ENCODE measurements at places on chromosomes 6 and 20.

- DNase-seq = peak; percentile 96
Measured at GRCh38 chr6:108947114-108947854, 99.1 kb downstream of the ARMC2 start.

- no peak for DNase-seq
Measured at GRCh38 chr6:37261198-37261597, 3.3 kb upstream of the TMEM217 start.

DNA sequence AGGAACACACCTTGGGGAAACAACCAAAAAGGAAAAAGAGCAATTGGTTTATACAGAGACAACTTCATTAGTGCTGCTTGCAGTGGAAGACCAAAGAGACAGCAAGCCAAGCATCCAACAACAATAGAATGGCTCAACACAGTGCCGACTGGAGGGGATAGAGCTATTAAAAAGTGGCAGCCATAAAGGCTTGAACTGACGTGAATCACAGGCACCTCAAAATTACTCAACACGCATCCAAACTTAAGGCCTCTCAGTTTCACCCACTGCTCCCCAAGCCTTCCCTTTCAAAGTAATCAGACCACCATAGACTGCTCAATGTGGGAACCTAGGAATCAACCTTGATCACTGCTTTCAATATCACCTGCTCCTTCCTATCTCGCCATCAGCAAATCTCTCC is 9.7 kb downstream of the TNFRSF21 start:
- no peak for DNase-seq

DNA sequence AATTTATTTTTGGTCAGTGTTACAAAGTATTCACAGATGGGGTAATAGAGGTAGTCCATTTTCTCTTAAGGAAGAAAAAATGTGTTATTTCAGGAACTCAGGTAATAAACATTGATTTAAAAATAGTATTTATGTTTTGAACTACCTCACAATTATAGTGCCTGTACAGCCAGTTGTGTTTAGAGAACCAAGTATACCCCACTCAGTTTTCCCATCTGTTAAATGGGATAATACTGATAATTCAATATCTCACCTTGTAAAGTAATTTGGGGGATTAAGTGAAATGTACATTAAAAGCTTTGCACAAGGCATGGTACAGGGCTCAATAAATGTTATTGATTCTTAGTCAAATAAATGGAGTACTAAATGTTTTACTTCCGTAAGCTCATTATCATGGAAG is 4.7 kb downstream of the ZNF451 start:
- no peak for DNase-seq

- DNase-seq = no peak
Measured at GRCh38 chr6:111738156-111738555, 132.5 kb upstream of the TRAF3IP2 start.

DNA sequence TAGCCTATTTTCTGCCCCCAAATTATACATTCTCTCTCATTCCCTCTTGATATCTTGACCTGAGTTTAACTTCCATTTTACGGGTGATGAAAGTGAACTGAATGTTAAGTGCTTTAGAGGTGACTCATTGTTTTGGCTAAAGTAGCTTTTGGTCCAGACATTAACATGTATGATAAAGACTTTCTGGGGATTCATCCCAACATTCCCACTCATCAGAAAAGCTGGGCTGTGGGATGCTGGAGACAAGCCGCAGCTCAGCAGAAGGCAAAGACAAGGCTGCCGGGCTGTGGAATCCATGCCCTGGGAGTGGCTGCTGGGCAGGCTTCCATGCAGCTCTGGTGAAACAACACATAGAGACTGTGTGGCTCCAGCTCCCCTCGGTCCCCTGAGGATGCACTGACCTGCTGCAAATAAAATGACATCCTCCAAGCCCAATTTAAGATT is 89.9 kb upstream of the SYNDIG1 start:
- DNase-seq = peak; percentile 17

DNA sequence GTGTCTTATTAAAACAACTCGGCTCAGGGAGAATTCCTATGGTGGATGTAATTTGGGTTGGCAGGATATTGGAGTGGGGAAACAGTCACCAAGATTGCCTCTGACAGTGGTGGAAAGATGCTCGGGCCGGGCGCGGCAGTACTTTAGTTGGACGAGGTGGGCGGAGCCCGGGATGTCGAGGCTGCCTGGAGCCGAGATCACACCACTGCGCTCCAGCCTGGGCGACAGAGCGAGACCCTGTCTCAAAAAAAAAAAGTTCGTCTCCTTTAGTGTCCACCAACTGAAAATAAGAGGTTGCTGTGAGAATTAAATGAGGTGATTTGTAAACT is 621 bp downstream of the NOL7 start:
- peak; percentile 49 for DNase-seq

DNA sequence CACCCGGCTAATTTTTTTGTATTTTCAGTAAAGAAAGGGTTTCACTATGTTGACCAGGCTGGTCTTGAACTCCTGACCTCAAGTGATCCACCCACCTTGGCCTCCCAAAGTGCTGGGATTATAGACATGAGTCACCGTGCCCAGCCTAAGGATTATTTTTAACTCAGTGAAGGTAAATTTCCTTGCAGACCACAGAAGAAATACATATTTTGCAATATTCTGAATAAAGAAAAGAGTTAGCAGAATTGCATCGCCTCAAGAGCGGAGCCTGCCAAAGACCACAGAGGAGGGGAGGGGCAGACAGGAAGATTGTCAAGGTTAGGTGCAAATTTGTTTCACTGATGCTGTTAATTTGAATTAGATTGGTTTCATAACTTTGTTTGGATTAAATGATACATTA is 47.4 kb downstream of the SOD2 start:
- DNase-seq = no peak

- DNase-seq = no peak
Measured at GRCh38 chr6:43982084-43982625, 145.1 kb downstream of the MRPL14 start.

GRCh38 chr20:5067877-5068645 is 51.7 kb downstream of the PCNA start:
- no peak for DNase-seq

DNA sequence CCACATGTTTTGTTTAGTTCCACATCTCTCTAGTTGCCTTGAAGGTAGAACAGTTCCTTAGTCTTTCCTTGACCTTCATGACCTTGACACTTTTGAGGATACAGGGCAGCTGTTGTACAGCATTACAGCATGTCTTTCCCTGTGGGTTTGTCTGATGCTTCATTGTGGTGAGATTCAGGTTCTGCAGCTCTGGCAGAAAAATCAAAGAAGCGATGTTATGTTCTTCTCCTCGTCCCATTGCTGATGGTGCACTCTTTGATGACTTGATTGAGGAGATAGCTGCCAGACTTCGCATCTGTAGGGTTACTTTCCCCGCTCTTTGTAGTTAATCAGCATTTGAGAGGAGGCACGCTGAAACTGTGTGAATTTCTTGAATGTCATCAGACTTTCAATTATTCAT is 12.0 kb downstream of the CEBPB start:
- DNase-seq = no peak

DNA sequence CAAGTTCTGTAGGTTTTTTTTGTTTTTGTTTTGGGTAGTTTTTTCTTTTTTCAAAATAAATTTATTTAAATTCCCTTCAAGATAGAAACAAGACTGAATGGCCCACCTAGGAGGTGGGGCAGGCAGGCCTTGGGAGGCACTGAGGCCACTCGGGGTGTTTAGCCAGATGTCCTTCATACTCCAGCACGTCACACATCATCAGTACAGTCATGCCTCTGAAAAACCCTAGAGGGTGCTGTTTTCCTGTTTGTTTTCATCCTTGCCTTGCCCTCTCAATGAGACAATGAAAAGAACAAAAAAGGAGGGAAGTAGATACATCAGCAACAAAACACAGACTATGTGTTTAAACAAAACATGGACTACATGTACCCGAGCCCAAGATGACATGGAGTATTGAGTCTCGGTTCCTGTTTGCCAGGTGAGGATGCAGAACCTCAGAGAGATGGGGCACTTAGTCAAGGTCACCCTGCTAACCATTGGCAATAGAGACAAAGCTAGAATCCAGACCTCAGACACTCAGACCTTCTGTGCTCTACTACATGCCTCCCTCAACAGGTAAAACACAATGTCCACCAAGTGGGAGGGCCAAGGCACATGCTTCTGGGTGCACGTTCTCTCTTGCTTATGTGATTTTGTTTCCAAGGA is 26.8 kb upstream of the CLIC5 start:
- DNase-seq = peak; percentile 60

DNA sequence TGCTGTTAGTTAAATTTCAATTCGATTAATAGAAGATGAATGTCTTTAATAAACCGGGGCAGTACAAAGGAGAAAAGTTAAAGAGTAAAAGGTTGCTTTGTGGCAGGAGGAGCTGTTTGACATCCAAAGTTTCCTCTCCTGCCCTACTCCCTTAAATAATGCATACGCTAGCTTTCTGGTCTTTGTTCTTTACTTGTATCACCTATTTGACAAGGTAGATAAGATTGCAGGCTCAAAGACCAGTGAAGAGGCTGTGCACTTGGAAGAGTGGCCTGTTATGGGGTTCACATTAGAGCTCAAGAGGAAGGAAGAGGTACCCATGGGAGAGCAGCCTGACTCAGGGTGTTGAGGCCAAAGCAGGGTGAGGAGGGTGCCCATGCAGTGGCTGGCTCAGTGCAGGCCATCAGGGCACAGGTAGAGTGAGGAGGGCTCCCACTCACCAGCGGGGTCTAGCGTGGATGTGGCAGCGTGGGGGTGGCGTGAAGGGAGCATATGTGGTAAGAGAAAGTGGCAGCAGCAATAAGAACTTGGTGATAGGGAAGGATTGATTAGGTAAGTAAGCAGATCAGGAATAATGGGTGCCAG is 29.3 kb upstream of the KLHL31 start:
- no peak for DNase-seq

- DNase-seq = no peak
Measured at GRCh38 chr20:46990017-46990595, 95.5 kb downstream of the EYA2 start.

GRCh38 chr6:4451081-4451480 is 315.7 kb upstream of the ECI2 start:
- no peak for DNase-seq

DNA sequence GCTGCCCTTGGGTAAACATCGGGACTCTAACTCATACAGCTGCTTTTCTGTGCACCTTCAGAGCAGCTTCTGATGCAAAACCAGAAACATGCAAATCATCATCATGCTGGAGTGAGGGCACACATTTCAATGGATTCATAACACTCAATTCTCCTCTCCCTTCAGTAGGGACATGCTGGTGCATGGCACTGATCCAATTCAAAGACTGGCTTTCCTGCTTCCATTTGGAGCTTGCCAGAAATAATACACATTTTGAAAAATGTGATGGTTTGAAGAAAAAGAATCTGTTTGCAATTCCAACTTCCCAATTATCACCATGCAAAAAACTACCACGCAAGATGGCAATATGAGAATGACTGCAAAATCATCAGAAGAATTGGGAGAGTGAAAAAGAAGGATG is 65.2 kb upstream of the PDE10A start:
- DNase-seq = no peak

GRCh38 chr6:25138934-25139415 is 140.2 kb upstream of the CARMIL1 start:
- DNase-seq = no peak

DNA sequence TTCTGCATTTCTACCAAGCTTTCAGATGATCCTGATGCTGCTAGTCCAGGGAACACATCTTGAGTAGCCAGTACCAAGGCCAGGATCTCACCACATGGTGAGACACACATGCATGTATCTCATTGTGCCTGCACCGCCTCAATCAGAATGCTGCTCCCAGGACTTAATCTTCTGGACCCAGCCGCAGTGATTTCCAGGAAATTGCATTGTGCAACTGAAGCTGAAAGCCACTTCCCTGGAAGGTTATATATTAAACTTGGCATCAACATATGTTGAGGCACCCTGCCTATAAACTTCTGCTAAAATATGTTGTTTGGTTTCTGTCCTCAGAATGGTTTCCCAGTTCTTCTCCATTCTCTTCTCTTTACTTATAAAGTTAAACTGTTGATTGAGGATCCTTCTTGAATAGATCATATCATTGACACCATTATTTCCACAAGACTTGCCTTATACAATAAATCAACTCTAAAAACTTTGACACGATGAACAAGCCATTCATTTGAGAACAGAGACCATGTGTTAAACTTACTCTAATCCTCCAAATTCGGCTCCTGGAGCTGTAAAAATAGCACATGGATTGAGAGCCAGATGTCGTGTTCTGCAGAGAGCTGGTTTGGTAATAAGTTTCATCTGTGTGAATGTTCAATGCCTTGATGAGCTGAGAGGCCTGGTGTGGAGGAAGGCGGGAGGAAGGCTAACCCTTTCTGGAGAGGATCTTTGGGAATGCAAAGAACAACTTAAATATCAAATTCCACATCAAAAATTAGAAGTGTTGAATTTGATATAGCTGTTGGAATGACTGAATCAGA is 65.0 kb upstream of the PCSK2 start:
- DNase-seq = no peak

DNA sequence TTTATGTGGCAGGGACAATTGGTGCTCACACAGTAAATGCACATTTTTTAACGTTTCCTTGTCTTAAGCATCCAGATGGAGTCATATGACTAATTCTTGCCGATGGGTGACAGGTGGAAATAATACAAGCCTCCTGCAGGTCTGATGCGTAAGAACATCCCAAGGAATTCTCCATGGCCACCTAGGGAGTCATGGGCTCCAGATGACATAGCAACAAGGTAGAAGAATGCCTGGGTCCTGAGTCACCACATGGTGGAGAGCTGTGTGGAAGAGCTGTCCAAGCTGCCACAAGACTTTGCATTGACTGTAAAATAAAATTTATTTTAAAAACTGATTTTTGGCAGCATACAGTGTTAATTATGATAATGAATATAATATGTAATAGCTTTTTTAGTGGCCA is 77.0 kb upstream of the MAP3K7 start:
- peak; percentile 63 for DNase-seq

DNA sequence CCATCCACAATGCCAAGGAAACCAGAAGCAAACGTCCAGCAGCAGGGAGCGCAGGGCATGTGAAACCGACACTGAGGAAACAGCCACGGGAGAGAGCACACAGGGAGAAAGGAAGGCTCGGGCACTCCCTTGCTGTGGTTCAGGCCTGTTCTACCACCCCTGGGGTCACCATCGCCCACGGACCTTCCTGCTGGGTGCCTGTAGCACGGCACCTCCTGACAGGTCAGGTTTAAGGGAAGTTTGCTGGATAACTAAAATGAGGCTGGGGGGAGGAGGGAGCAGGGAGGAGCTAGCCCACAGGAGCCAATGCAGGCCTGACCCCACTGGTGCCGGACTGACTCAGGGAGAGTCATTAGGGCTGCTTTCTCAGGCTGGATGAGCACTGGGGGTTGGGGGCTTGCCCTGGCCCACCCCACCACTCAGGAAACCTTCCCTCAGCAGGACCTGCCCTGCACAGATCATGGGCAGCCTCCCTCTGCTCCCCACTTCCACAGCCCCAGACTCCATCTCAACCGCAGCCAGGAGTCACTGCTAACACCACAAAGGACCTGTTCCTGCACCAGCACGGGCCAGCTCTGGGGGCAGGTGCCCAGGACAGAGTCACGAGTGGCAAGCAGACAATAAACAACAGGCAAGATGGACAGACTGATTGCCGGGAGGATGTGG is 2.3 kb downstream of the UCKL1 start:
- peak; percentile 19 for DNase-seq

GRCh38 chr6:144334150-144334708 is 49.1 kb downstream of the UTRN start:
- DNase-seq = peak; percentile 37

All from kidney tubule cell (primary cell).